ENCODE measurements at places on chromosomes 6 and 20.

GRCh38 chr6:15375018-15375417 is 129.1 kb downstream of the JARID2 start:
- DNase-seq, result no peak

GRCh38 chr6:126880964-126881363 is 237.5 kb upstream of the RSPO3 start:
- DNase-seq, result no peak

- DNase-seq, result no peak
Measured at GRCh38 chr6:45836984-45837383, 178.7 kb downstream of the CLIC5 start.

GRCh38 chr6:166752097-166752496 is 125.0 kb upstream of the RPS6KA2 start:
- DNase-seq, result no peak

GRCh38 chr6:149938571-149939355 is 3.1 kb upstream of the ULBP2 start:
- peak; percentile 23 for DNase-seq

DNA sequence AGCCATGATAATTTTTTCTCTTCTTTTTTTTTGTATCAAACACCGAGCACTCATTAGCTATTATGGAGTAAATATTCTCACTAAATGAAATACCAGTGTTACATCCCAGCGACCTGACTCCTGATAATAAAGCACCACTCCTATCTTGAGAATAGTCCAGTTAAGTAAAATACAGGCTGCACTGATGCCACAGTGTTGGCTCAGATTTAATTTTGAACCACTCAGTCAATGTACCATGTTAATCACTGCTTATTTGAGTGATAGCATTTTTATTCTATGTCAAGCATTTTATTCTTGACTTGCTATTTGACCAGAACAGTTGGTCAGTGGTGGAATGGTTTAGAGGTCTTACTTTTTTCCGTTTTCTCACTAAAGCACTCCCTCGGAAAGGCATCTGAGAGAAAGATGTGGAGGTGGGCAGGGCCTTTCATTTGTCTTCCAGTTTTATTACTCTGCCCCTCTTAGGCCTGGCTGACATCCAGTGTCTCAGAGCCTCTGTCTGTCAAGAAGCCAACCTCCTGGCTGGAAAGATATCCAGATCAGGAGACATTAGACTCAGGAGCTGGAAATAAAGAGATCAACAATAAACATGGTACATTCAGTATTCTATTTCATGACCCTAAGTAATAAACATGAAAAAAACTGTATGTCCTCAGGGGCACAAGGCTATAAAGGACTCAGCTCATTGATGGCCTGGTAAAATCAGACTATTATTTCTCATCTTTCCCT is 457.8 kb downstream of the EPM2A start:
- no peak for DNase-seq

DNA sequence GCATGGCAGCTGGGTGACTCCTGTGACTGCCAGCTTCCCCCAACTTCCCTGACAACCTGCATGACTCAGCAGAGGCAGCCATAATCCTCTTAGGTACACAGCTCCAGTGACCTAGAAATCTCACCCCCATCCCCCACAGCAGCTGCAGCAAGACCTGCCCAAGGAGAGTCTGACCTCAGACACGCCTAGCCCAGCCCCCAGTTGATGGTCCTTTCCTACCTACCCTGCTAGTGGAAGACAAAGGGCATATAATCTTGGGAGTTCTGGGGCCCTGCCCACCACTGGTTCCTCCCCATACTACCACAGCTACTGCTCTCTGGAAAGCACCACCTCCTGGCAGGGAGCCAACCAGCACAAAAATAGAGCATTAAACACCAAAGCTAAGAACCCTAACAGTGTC is 90.2 kb downstream of the F13A1 start:
- DNase-seq, result no peak

DNA sequence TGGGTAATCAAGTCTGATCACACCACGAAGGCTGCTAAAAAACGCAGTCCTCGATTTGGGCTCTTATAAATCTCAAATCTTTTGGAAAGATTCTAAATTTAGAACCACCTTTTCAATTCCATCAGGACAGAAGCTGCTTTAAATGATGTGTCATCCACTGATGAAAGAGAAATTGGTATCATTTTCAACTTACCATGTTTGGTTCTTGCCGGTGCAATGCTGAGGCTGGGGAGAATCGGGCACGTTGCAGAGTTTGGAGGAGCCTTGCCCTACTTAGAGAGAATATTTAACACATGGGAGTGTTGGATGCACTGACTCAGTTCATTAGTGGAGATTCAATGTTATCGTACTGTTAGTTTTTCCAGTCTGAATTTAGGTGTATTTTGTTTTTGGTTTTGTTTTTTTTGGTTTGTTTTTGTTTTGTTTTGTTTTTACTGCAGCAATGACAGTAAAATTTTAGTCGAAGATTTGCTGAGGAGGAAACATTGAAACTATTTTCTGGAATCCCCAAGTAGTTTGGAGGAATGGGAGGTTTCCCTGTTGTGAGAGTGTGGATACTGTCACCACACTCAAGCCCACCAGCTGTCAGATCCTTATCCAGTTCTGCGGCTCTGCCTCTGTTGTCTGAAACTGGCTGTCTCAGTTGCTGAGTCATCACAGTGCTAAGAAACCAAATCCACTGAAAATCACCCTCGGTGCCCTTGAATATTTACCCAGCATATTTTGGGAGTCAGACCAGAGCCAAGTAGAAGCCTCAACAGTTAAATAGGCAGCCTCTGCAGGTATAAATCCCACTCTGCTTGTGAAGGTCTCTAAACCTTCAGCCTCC is 497.0 kb downstream of the BTBD3 start:
- peak; percentile 18 for DNase-seq

- no peak for DNase-seq
Measured at GRCh38 chr6:113406048-113406695, 451.0 kb upstream of the MARCKS start.

GRCh38 chr6:3905945-3906845 is 57.0 kb downstream of the FAM50B start:
- no peak for DNase-seq

- DNase-seq, result peak; percentile 76
Measured at GRCh38 chr6:109059571-109060021, 35.0 kb downstream of the SESN1 start.

GRCh38 chr20:20210327-20210726 is 157.6 kb upstream of the INSM1 start:
- DNase-seq, result no peak

DNA sequence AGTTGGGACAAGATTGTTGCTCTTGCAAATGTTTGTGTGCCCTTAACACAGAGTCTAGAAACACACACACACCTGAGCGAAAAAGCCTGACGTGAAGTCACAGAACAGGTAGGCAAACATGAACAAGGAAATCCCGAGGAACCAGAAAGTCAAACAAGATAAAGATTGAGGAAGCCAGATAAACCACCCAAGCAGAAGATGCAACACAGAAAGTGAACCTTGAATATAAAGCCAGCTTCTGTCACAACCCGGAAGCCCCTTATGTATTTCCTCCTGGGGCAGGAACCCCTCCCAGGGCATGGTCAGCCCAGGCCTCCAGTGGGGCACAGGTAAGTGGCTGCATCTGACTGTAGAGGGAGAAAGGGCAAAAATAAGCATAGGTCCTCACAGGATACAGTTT is 158.2 kb upstream of the SUPT3H start:
- DNase-seq, result no peak

DNA sequence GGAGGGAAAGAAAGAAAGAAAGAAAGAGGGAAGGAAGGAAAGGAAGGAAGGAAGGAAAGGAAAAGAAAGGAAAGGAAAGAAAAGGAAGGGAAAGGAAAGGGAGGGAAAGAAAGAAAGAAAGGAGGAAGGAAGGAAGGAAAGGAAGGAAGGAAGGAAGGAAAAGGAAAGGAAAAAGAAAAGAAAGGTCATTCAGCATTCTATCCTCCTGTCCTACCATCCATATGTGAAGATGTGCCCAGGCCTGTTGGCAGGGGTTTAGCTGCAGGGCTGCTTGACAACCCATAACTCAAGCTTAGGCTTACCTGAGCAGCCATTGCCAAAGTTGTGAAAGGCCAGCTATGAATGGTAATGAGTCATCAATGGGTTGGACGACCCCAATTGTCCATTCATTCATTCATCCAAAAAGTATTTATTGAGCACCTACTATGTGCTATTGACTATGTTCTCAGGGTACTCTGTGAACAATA is 49.9 kb upstream of the OCSTAMP start:
- DNase-seq, result no peak

- DNase-seq, result no peak
Measured at GRCh38 chr6:87574237-87574804, 15.5 kb downstream of the RARS2 start.
